Activated CD8-positive, alpha-beta memory T cell treated with anti-CD3 and anti-CD28 coated beads, Interleukin-2, amount 50 U/mL, for 4 hours (primary cell): ENCODE measurements at places on chromosomes 6 and 20.

DNA sequence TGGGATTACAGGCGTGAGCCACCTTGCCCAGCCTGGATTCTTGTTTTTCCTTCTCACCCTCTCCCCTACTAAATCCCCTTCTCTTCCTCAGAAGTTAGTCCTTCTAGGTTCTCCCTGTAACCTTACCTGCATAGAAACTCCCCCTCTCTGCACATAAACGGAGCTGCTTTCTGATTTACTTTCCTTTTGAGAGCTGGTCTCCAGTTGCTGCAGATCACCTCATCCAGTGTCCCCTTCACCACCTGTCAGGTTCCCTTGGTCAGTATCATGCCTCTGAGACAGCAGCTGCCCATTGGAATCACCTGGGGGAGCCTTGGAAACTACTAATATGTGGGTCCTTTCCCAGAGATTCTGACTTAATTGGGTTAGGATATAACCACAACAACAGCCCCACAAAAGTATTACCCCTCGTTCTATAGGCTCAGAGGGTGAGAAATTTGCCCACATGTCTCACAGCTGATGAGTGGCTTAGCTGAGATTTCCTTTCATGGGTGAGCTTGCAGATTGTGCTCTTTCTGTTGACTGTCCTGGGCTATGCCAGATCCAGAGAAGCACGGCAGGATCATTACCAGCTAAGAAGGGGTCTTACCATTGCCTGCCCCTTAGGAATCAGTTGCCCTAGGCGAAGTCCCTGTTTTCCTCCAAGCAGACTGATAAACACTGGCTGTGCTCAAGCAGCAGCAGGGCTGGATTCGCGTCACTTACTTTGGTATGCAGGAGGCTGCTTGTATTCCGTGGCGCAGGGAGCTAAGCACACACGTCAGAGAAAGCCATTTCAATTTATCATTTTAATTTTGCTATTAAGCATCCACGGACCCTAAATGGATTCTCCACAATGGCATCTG is 51.3 kb downstream of the AKAP12 start:
- DNase-seq: no peak

DNA sequence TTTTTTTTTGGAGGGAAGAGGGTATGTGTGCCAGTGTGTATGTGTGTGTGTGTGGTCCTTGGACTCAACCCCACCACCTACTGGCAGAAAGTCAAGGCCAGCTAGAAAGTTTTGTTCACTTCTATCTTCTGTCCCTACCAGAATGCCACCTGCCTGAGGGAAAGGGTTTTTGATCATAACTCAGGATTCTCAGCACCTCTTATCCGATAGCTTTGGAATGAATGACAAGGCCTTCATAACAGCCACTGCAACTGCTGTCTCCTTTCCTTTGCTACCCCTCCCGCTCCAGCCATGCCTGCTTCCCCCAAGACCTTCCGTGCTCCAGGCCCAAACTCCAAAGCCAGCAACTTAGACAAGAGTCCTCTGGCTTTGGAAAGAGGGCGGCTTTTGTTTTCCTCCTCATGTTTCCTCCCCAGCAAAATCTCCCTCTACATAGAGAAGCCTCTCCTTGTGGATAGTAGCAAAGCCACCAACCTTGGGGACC is 18.7 kb downstream of the BTN3A1 start:
- peak; percentile 21 for DNase-seq

- DNase-seq: no peak
These were observed 72.2 kb downstream of the CDH26 start for GRCh38 chr20:60030471-60030870.

DNA sequence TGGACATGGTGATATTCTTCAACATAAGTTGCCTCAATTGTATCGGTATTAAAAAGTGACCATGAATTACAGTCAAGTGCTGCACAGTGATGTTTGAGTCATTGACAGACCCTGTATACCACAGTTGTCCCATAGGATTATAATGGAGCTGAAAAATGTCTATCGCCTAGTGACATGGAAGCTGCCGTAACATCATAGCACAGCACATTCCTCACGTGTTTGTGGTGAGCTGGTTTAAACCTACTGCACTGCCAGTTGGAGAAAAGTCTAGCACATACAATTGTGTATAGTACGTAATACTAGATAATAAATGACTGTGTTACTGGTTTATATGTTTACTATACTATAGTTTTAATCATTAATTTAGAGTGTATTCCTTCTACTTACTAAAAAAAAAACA is 150.2 kb downstream of the CDH26 start:
- no peak for DNase-seq

GRCh38 chr6:92945799-92946198 is 473.6 kb downstream of the EPHA7 start:
- DNase-seq: no peak

DNA sequence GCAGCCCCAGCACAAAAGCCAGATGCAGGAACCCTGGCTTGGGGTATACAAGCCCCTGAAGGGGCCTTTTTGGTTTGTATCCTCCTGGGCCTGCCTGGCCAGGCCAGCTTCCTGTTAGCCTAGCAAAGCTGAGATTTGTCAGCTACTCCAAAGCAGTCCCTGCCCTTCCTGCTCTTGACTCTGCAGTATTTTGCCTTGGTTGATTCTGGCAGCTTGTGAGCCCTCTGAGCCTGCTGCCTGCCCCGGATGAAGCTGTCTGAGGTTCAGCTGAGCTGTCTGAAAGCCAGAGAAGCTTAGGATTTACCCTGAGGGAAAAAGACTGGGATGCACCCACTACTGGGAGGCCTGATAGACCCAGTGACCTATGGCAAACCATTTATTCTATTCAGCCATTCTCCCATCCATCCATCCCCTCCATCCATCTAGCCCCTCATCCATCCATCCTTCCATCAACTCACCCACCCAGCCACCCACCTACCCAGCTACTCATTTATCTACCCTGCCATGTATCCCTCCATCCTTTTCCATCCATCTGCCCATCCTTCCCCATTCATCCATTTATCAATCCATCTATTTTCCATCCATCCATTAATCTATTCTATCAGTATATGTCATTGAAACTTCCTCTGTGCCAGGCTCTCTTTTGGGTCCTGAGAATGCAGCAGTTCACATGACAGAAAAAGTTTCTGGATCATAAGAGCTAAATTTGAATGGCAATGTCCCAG is 307.5 kb downstream of the DHX35 start:
- DNase-seq: no peak

DNA sequence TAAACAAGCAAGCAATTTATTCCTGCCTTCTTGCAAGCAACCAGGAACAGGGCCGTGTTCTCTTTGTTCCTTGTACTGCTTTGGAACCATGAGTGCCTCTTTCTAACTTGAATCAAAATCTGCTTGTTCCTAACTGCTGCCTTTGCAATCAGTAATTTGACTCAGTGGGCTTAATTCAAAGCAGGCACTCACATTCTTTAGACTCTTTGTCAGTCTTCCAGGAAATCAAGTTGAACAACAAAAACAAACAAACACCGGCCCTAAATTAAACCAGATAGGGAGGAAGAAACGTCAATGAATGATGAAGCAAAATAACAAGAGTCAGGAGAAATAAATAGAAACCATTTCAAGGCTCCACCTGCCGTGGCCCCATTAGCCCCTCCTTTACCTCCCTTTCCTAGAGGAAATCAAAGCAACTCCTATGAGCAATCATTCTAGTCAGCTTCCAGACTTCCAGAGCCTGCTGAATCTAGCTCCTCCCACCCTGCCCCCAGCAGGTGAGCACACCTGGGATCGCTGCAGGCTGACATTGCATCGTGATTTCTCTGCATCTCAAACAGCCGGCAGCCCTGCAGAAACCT is 582.2 kb upstream of the FLRT3 start:
- DNase-seq: no peak
